GM12891 (cell line): ENCODE measurements at places on chromosomes 16 and 17.

GRCh38 chr16:1144476-1145382 is 8.2 kb upstream of the CACNA1H start:
- no peak for DNase-seq

GRCh38 chr17:14211801-14212200 is 24.9 kb downstream of the CDRT15 start:
- DNase-seq, result no peak

DNA sequence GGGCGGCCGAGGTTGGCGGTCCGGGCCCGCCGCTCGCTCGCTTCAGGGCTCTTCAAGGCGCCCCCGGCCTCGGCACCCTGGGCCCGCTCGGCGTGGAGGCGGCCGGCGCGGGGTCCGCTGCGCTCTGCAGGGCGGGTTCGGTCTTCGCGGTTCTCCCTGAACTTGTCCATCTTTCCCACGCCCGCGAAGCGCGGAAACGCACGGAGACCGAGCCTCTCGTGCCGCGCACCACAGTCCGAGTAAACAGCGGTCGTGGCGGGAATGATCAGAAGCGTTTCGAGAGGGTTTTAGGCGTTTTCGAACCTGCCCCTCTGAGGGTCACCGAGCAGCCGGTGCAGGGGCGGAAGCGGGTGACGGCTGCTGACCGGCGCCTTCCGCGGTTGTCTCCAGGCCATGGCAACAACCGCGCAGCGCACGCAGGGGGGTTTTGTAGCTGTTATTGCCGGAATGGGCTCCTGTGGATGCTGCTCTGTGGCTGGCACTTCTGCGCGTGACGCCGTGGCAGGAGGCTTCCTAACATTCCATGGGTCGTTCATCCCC is 414 bp downstream of the NARF start:
- no peak for DNase-seq

DNA sequence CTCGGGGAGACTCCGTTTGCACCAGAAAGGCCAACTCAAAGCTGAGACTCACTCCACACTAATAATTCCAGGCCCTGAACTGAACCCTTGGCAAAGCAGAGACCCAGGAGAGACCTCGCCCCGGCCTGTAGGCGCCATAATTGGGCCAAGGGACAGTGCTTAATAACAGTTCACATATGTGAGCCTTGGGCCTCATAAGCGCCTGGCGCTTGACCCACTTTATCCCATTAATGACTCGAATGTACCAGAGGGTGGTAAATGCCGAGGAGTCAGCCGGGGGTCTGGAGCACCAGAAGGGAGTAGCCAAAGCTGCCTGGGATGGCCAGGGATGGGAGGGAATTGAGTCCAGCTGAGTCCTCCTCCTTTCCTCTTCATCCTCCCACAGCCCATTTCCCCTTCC is 24.6 kb downstream of the SLC6A4 start:
- no peak for DNase-seq

DNA sequence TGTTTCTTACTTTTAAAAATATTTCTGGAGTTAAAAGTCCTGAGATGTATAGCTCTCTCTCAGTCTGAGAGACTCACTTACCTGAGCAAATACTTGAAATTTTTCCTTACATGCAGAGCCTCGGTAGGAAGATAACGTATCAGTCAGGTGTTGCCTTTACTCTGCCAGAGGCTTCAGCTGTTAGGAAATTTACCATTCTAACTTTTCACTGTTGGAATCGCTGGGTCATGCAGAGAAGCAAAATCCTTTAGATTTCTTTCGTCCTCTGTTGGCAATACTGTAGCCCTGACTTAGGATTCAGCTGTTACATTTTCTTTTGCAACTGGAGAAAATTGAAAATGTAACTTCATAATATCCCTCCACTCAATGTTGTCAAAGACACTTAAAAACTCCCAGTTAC is 20.0 kb upstream of the KCNJ16 start:
- no peak for DNase-seq

DNA sequence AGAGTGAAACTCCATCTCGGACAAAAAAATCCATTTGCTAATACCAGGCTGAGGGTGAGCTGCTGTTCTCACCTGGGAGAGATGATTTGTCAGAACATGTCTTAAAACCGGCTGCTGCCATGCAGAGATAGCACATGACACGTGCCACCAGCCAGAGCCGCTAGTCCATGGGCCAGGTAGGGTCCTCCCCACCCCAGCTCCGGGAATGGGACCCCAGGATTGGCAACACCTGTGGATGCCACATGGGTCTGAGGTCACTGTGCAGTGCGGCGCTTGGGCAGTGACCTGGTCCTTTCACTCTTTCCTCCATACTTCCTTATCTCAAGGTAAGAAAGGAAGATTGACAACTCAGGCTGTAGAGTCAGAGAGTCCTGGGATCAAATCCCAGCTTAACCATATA is 393.3 kb upstream of the TNRC6C start:
- DNase-seq, result no peak

- no peak for DNase-seq
These were observed 86.8 kb downstream of the CES1 start for GRCh38 chr16:55746081-55746480.

- DNase-seq, result no peak
These were observed 11.7 kb upstream of the PRPSAP1 start for GRCh38 chr17:76365256-76365903.

- no peak for DNase-seq
These were observed 7.0 kb upstream of the CDC42EP4 start for GRCh38 chr17:73318836-73319235.

GRCh38 chr16:22188595-22189442 is 17.3 kb upstream of the EEF2K start:
- DNase-seq, result no peak

GRCh38 chr16:82639666-82640336 is 13.0 kb downstream of the CDH13 start:
- DNase-seq, result peak; percentile 46

DNA sequence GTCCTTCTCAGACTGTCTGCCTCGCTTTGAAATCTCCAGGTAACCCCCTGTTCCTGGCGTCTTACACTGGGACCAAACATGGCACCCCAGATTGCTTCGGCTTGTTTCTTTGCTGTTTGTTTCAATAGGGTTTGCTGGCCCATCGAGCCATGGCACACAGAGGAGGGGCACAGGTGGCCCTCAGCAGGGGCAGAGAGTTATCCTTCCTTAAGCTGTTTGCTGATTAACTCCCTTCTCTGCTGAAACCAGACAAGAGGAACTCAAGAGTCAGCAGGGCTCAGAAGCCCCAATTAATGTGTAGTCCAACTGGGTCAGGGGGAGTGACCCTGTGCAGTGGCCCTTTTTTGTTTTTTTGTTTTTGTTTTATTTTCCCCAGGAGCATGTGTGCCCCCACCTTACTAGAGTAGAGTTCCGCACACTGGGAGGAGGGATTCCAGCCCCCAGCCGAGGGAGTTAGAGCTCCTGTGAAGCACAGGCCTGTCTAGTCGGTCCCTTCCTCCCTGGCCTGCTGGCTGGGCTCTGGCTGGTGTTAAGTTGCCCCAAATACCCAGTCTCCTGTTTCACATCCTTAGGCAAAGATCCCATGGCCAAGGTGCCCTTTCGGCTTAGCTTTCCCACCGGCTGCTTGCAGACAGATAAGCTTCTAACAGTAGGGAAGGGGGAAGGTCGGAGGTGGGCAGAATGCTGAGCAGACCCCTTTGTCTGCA is 39.3 kb downstream of the YPEL2 start:
- DNase-seq, result no peak

GRCh38 chr17:17406225-17406624 is 70.6 kb upstream of the MED9 start:
- no peak for DNase-seq

DNA sequence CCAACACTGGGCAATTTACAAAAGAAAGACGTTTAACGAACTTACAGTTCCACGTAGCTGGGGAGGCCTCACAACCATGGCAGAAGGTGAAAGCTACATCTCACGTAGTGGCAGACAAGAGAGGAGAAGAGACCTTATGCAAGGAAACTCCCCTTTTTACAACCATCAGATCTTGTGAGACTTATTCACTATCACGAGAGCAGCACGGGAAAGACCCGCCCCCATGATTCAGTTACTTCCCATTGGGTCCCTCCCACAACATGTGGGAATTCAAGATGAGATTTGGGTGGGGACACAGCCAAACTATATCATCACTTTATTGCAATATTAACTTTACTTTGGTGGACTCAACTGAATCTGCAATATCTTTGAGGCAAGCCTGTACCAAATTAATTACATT is 11.9 kb upstream of the ENGASE start:
- no peak for DNase-seq

DNA sequence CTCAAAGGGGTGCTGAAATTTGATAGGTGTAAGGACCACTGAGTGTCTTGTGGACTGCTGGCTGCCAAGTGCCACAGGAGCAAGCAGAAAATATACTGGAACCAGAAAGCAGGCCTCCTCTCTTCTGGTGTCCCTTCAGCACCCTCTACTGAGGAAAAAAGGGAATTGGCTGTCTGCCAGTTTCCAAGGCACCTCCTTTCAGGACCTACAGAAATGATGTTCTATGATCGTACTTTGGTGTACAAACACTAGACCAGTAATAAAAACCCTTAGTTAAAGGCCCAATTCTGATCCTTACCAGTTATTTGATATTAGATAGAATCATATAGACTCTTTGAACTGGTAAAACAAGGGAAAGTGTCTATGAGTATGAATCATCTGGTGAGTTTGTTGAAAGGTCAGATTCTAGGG is 35.8 kb upstream of the BCAS3 start:
- peak; percentile 24 for DNase-seq

GRCh38 chr17:27927781-27928180 is 34.6 kb upstream of the LYRM9 start:
- no peak for DNase-seq

- no peak for DNase-seq
These were observed 14.6 kb downstream of the CALB2 start for GRCh38 chr16:71373073-71373472.
